ENCODE measurements at places on chromosomes 2 and 18. TPM values are rescaled to one million over a fixed set of nuclear protein-coding genes. Genes with fewer than 3 reads are reported as not detected.
A peak's percentile ranks its signal among the peaks of the same experiment; 100 is the strongest.

DYNAP gene
- not detected for total RNA-seq

GRCh38 chr2:191783416-191783815, 63.5 kb downstream of the CAVIN2 start:
- DNase-seq, result no peak

DNA sequence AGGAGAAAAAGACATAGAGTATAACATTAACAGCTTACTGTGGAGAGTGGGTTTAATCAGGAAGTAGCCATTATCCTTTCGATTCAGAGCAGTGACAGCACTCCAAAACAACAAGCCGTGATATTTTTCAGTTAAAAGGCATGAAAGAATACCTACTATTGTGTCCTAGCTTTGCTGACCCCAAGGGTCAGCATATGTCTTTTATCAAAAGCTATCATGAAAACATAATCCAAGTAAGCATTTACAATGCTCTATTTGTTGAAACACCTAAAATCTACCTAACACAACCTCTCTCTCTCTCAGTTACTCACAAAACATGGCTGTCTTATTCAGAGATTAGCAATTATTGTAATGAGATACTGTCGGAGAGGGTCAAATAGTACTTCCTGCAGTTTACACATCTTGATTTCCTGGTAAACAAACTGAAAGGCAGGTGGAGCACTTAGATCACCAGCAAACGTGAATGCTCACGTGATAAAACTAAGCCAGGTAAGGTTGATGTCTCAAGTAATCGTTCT, 100.0 kb downstream of the BAZ2B start:
- DNase-seq, result peak; percentile 19

DNA sequence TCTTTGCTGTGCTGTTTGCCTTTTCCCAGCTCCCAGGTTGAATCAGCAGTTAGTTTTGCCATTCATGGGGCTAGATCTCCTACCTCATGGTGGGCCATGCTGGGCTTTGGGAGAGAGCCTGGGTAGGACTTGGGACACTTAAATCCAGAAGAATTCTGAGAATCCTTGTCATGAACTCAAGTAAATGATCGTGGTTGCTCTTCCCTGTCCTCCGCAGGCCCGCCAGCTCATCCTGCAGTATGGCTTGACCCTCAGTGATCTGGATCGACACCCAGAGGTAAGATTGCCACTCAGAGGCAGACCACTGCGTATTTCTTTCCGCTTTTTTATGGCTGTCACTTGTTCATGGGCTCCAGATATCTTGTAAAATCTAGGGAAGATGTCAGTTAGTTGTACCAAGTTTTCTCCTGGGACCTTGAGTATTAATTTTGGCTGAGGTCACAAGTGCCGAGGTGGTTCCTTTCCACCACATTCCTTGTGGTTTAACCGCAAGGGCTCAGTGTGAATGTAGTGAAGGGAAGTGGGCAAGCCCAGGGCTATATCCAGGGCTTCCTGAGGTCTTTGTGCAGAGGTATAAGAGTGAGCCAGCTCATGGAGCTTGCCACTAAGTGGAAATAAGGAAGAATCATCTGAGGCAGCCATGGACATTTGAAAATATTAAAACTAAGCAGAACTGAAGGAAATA, 37.7 kb downstream of the RPIA start:
- DNase-seq, result no peak

RMDN2 gene
- total RNA-seq, result 1.4 TPM

DNA sequence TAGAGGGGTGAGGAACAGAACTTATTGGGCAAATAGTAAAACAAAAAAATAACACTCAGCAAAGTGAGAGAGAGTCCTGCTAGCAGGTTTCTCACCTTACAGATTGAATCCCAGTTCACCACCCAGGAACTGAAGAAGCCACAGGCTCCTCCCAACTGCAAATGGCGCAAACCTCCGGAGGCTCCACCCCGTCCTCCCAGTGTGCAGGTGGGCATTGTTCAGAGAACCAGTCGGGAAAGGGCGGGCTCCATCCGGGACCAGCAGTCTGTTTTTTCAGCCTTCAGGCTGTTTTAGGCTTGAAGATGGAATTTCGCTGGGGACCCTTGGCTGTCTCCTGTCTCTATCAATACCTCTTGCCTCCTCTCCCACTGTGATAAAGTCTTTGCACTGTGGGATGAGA, 317.5 kb downstream of the PARD3B start:
- no peak for DNase-seq

BMP10 gene
- not detected for total RNA-seq

ST6GAL2 gene
- 13.1 TPM for total RNA-seq

ATOH8 gene
- total RNA-seq, result 1.1 TPM

ST8SIA5 gene
- total RNA-seq, result 0.52 TPM

RND3 gene
- total RNA-seq, result 53.3 TPM

KCTD18 gene
- 4.6 TPM for total RNA-seq

DNA sequence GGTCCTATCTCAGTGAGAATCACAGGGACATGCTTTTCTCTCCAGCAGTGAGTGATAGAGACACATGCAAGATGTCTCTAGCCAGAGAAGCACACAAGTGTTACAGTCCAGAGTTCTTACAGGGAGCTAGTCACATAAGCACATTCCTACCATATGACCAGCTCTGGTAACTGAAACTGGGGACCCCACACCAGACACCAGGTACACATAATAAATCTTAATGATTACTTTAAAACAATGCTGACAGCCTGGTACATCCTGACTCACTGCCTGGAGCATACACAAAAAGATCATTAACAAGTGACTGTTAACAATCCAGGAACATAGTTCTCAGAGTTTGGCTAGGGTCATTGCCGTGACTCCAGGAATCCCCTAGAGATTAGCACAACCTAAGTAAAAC, 53.6 kb downstream of the GALNT1 start:
- DNase-seq, result no peak

FNDC4 gene
- total RNA-seq, result 7.4 TPM

GRCh38 chr2:190947141-190947540, 66.5 kb downstream of the GLS start:
- no peak for DNase-seq

All from H7 (cell line).